Endodermal cell (in vitro differentiated cells): ENCODE measurements at places on chromosomes 11 and 22. TPM values are rescaled to one million over a fixed set of nuclear protein-coding genes. Genes with fewer than 3 reads are reported as not detected.
A peak's percentile ranks its signal among the peaks of the same experiment; 100 is the strongest.

DNA sequence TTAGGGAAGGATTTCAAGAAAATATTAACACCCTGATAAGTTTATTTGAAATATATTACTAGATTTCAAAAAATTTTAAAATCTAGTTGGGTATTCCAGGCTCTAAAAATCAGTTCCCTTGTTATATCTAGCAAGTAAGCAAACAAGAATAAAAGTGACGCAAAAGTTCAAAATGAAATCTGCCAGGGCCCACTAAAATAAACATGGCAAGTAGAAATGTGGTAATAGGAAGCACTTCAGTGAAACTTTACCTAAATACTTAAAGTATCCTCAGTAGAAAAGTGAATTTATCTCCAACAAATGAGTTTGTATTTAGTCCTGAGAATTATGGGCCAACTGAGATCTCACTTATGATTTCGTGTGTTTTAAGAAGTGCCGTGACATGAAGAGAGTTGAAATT is 23.6 kb downstream of the POLD3 start:
- no peak for DNase-seq

DNA sequence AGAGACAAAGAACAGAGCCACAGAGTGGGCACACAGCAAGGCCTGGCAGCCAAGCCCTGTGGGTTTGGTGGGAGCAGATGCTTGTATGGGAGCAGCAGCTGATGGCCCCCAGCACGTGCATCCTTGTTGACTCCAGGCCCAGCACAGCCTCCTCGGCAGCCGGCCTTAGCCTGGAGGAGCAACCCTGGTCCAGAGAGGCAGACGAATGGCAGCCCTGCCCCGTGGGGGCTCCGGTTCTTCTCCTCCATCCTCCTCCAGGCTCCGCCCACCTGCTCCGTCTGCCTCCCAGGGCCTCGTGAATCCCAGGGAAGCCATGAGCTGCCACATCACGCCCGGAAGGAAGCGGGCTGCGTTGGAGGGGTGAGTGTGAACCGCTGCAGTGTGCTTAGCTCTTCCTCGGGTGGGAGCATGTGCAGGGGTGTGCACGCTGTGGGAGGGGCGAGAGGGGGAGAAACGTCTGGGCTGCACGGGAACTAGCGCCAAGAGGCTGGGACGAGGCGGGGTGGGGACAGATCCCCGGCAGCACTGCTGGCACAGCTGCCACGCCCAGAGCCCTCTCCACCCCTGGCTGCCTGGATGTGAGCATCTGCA is 36.3 kb upstream of the JAM3 start:
- peak; percentile 63 for DNase-seq

DNA sequence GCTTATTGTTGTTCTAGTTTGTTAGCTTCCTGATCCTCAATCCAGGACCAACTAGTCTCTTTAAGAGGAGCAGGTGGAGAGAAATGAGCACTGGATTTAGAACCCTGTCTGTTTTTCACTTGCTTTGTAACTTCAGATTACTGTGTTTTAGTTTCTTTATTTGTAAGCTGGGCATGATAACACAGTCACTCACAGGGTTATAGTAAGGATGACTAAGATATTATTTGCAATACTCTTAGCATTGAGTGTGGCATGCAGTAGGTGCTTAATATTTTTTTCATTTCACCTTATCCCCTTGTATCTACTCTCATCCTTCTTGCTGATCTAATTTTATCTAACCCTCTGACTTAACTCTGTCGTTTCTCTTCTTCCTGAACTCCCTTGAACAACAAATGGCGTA is 33.8 kb downstream of the DNHD1 start:
- DNase-seq: no peak

- DNase-seq: no peak
Observed at GRCh38 chr11:26573896-26574295, 1.8 kb upstream of the MUC15 start.

GRCh38 chr22:36385491-36386350 is 2.0 kb downstream of the MYH9 start:
- DNase-seq: no peak

Gene BIRC3
- total RNA-seq: 0.07 to 0.92 TPM (median 0.40 TPM) in 3 replicates

DNA sequence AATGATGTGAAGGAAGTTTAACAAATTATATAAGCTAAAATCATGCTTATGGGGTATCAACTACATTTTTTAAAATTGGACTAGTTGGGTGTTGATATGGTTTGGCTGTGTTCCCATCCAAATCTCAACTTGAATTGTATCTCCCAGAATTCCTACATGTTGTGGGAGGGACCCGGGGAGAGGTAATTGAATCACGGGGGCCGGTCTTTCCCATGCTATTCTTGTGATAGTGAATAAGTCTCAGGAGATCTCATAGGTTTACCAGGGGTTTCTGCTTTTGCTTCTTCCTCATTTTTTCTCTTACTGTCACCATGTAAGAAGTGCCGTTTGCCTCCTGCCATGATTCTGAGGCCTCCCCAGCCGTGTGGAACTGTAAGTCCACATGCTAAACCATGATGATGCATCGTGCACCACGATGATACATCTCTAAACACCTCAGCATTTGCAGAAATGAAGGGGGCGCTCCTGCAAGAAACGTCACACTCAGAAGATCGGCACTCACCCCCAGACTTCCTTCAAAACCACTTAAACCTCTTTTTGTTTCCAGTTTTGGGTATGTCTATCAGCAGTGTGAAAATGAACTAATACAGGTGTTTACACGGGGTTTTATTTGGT is 340.0 kb downstream of the SHANK2 start:
- no peak for DNase-seq

Gene FTH1
- total RNA-seq: 2,226 and 2,267 TPM in 2 replicates

Gene OR10G7
- total RNA-seq: not detected in 2 replicates

Gene ZNF74
- total RNA-seq: 35.4 and 36.9 TPM in 2 replicates

Gene GGTLC3
- total RNA-seq: not detected in 2 replicates

Gene PATL1
- total RNA-seq: 44.9 to 51.8 TPM (median 45.7 TPM) in 3 replicates

GRCh38 chr11:92495107-92495793 is 270.6 kb downstream of the FAT3 start:
- DNase-seq: no peak

DNA sequence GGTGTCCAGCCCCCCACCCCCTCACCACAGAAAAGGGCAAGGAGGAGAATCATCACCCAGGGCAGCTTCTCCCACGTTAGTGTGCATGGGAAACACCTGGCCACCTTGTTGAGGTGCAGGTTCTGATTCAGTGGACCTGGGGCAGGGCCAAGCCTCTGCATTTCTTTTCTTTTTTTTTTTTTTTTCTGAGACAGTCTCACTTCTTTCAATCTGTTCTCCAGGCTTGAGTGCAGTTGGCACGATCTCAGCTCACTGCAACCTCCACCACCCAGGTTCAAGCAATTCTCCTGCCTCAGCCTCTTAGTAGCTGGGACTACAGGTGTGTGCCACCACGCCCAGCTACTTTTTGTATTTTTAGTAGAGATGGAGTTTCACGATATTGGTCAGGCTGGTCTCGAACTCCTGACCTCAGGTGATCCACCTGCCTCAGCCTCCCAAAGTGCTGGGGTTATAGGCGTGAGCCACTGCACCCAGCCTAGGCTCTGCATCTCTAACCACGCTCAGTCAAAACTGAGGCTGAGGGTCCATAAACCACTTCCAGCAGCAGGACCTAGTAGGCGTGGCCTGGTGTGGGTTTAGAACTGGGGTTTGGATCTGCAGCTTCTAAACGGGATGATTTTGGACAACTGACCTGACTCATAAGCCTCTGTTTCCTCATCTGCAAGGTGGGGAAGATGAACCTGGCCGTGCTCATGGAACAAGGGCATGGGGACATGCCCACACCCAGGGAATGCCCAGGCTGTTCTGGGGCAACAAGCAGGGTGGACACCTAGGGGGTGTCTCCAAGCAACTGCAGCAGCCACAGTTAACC is 734 bp downstream of the ZP1 start:
- DNase-seq: no peak

Gene PNPLA3
- total RNA-seq: 48.1 to 62.4 TPM (median 51.0 TPM) in 3 replicates

DNA sequence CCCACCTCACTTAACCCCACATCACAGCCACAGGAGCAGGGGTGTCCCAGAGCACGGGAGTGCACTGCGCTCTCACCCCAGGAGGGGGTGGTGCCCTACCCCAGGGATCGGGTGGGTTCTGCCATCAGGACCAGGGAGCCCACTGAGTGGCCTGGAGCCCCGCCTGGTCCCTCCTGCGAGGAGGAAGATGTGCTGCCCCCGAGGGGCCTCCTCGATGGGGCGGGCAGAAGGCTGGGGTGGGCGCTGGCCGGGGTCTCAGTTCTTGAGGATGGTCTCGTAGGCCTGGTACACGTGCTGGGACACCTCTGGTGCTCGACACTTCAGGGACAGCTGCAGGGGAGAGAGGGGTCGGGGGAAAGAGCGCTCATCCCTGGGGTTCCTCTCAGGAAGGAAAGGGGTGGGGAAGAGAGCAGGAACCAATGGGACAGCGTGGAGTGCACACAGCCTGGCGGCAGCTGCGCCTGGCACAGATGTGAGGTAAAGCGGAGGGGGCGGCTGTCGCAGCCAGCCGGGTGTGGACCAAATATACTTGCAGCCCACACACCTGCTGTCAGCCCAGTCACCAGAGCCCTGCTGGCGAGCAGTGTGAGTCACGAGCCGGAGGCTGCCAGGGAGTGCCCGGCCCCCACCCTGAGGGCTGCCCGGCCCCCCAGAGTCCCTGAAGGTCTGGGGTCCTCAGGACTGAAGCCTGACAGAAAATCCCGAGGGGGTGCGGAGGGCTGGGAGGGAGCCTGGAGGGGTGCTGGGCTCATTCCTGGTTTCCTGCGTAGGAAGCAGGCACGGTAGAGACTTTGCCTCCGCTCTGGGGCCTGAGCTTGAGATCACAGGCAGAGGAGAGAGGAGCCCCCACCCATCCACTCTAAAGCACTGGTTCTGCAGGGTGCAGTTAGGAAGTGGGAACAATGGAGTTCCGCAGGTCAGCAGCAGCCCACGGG is 13.3 kb upstream of the RASL10A start:
- DNase-seq: no peak

Gene ARL14EP
- 22.2 and 24.4 TPM in 2 replicates for total RNA-seq

DNA sequence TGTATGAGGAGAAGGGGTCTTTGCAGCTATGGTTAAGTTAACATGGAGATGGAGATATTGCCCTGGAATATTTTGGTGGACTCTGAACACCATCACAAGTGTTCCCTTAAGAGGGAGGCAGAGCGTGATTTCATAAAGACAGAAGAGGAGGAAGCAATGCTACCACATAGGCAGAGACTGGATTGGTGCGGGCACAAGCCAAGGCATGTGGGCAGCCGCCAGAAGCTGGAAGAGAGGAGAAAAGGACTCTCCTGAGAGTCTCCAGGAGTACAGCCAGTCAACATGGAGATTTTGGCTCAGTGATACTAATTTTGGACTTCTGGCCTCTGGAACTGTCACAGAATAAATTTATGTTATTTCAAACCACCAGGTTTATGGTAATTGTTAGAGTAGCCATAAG is 231.6 kb downstream of the OPCML start:
- DNase-seq: no peak

Gene TNNI2
- not detected in 3 replicates for total RNA-seq

GRCh38 chr11:65429724-65430405 is 7.3 kb downstream of the NEAT1 start:
- DNase-seq: peak; percentile 79

DNA sequence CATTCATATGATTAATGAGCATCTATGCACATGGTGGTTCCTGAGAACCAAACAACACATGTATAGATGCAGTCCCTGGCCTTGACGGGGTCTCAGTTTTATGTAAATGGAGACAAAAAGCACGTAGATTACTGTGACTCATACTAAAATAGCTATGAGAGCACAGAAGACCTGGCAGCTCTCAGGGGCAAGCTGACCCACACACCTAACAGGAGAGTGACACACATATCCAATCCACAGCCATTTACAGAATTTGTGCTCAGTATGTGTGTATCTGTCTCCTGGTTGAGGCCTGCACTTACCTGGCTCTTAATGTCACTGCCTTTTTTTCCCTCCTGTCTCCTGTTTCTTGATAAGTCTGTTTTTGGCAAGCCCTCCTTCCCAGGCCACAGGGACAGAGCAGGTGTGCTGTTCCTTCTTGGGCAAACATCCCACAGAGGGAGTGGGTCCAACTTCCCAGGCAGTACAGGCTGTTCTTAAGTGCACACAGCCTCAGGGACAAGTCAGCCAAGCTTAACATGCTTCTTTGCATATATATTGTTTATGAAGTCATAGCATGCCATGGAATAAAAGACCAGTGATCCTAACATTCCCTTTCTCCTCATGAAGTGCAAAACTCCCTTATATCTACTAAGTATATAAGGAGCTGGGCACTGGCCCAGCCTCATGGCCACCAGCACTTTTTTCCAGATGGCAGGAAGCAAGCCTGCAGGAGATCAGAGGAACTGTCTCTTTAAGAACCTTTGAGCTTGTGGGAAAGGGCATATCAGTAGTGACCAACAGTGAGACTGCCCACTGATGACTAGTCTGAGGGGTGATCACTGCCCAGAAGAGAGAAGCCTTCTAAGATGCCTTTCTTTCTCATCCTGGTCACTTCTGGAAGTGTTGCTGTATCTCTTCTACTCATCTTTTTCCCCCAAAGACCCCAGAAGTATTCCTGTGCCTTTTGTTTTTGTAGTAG is 124.7 kb upstream of the CCDC90B start:
- no peak for DNase-seq

DNA sequence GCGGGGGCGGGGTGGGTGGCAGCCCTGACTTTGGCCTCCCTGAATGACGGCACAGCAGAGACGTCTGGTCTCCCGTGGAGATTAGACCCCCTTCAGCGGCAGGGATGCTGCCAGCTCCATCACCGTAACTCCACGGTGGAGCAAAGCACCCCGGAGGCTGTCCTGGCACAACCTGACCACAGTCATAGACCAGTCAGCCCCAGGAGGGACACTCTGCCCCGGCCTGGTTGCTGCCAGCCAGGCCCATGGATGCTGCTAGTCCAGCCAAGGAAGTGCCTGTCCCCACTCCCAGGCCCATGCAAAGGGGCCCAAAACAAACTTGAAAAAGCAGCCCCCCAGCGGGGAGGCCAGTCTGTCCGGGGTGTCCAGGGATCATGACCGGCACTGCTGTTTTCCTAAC is 11.5 kb upstream of the ANO1 start:
- peak; percentile 42 for DNase-seq

Gene LYVE1
- total RNA-seq: not detected in 3 replicates

DNA sequence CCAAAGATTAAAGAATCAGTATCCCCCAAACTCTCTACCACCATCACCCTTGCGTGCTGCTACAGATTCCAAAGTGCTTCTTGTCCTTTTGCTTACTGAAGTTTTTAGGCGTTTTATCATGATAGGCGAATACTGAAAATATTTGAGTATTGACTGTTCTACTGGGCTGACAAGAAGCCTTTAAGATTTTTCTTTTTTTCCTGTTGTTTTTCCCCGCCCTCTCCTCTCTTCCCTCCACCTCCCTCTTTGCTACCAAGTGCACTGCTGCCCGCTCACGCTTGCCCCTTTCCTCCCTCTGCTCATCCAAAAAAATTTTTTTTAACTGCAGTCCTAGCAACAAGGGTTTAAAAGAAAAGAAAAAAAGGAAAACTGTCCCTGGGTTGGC is 679 bp downstream of the SPCS2 start:
- DNase-seq: no peak

Gene FBLN1
- 197 and 226 TPM in 2 replicates for total RNA-seq

GRCh38 chr11:2137202-2138067 is 1.8 kb downstream of the IGF2 start:
- peak; percentile 92 for DNase-seq

- DNase-seq: no peak
Observed at GRCh38 chr22:36244522-36245391, 5.4 kb upstream of the APOL2 start.

- DNase-seq: peak; percentile 87
Observed at GRCh38 chr11:9015677-9016076, 11.9 kb upstream of the NRIP3 start.

GRCh38 chr11:7444091-7444981 is 41.0 kb upstream of the OLFML1 start:
- DNase-seq: peak; percentile 81

GRCh38 chr11:70128435-70128906 is 50.4 kb downstream of the ANO1 start:
- DNase-seq: peak; percentile 89

- DNase-seq: peak; percentile 78
Observed at GRCh38 chr11:128548649-128549255, 38.6 kb downstream of the ETS1 start.

- no peak for DNase-seq
Observed at GRCh38 chr11:64586366-64586765, 4.7 kb upstream of the SLC22A12 start.
